ENCODE measurements at places on chromosomes 3 and 15.
A peak's percentile ranks its signal among the peaks of the same experiment; 100 is the strongest.

GRCh38 chr15:100919481-100920405 lies 586 bp downstream of the LRRK1 start:
- DNase-seq = peak; percentile 65

GRCh38 chr3:87047852-87048251 lies 56.9 kb upstream of the VGLL3 start:
- DNase-seq = no peak

DNA sequence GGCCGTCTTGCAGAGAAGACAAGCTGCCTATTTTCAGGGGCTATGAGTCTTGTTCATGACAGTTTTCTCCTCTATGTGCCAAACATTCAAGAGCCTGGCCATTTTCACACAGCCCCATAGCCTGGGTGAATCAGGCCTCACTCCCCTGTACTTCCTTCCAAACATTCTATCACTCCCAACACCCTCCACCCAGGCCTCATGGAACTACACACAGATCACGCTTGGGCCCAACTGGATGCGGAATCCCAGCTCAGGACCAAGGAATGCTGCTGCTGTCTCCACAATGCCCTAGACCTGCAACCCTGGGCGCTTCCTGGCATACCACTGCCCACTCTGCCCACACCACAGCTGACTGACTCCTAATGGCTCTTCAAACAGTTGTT lies 39.4 kb upstream of the PCSK6 start:
- DNase-seq = no peak

- DNase-seq = no peak
Measured at GRCh38 chr15:62914461-62915079, 128.0 kb upstream of the TPM1 start.

- DNase-seq = no peak
Measured at GRCh38 chr3:140085001-140085400, 150.0 kb downstream of the CLSTN2 start.

- DNase-seq = no peak
Measured at GRCh38 chr15:76678766-76679165, 226.4 kb downstream of the SCAPER start.

- no peak for DNase-seq
Measured at GRCh38 chr3:55144015-55144673, 216.3 kb upstream of the LRTM1 start.

DNA sequence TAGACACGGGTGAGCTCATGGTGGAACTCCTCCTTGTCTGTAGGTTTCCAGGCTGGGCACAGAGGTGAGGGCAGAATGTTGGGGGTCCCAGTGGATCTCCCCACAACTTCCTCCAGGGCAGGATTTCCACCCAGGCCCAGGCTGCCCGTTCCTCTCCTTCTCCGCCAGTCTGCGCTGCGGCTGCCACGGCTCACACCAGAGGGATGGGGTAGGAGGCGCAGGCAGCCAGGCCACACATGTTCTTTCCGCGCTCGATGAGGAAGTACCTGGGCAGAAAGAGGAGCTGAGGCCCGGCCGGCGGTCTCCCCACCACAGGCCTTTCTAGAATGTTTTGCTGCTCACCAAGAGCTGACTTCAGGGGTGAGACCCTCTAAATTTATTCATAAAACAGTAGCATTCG lies 22.9 kb downstream of the CTSH start:
- DNase-seq = no peak

- DNase-seq = no peak
Measured at GRCh38 chr15:80328496-80328895, 75.7 kb upstream of the ARNT2 start.

- DNase-seq = no peak
Measured at GRCh38 chr15:70200511-70201424, 103.1 kb upstream of the TLE3 start.

DNA sequence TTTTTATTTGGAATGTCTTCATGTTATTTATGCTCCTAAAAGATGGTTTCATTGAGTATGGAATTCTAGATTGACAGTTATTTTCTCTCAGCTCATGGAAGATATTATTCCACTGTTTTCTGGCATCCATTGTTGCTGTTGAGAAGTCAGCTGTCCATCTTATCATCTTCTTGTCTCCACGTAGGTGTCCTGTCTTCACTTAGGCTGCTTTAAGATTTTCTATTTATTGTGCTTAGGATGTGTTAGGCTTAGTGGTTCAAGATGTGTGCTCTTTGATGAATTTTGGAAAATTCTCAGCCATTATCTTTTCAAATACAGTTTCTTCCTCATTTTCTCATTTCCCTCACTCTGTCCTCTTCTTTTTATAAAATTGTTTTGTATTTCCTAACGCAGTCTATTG lies 52.0 kb downstream of the SNRK start:
- no peak for DNase-seq

DNA sequence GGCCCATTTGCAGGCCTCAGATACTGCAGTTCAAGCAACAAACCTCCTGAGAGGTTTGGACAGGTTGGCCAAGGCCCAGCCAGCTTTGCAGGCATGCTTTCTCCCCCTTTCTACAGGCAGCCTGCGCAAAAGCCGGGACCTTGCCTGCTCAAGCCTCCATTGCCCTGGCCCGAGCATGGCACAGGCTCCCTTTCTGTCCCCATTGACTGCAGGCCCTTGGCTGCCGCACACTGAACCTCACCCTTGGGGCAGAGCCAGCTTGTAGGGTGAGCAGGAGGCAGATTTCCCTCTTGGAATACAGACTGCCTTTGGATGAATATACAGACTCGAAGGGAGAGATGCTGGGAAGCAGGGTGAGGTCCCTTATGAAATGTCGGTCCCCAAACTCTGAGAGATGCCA lies 461.7 kb upstream of the PROK2 start:
- no peak for DNase-seq

- no peak for DNase-seq
Measured at GRCh38 chr3:43465109-43465508, 156.7 kb downstream of the ANO10 start.

DNA sequence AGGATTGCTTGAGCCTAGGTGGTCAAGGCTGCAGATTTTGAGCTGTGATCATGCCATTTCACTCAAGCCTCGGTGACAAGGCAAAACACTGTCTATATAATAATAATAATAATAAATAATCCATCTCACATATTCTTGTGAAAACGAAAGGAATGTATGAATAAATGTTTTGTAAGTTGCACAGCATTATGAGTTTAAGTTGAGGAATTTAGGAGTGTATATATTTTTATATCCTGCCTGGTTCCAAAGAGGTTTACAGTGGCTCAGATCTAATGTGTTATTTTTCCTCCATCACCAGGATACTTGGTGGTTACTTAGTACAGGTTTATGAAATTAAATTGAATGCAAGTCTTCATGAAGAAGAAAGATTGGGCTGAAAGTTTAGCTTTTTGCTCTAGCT lies 77.2 kb downstream of the ATG7 start:
- no peak for DNase-seq

- DNase-seq = no peak
Measured at GRCh38 chr3:186882881-186883685, 40.6 kb downstream of the ADIPOQ start.

- DNase-seq = peak; percentile 79
Measured at GRCh38 chr15:75112848-75113492, 88.7 kb upstream of the C15orf39 start.

DNA sequence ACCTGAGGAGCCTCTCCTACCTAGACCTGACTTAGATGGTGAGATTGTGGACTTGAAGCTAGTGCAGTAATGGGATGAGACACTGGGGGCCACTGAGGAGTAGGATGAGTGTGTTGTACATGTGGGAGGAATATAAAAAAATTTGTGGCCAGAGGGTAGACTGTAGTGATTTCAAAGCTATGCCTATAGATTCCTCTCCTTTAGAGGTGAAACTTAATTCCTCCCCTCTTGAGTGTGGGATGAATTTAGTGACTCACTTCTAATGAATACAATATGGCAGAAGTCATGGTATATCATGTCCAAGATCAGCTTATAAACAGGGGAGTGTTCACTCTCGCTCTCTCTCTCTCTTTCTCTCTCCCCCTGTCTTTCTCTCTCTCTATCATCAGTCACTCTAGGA lies 6.7 kb downstream of the ZNF860 start:
- no peak for DNase-seq

GRCh38 chr3:54691289-54691771 lies 236.5 kb downstream of the LRTM1 start:
- no peak for DNase-seq

GRCh38 chr15:29130951-29131839 lies 138.4 kb downstream of the NSMCE3 start:
- DNase-seq = no peak

DNA sequence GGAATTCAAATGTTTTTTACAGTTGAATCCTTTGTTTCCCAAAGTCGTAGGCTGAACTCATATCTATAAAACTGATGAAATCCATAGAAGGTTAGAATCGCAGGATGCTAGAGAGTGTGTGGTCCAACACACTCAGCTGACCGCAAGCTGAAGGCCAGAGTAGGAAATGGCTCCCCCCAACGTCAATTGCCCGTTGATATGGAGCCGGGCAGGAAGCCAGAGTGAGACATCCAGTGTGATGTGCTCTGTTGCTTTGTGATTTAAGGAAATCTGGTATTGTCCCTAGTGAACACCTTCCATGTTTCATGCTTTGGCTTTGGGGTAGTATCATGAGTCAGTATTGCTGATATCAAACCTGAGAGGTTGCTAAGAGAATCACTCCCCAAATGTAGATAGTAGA lies 5.8 kb upstream of the MEX3B start:
- no peak for DNase-seq

GRCh38 chr3:156536524-156537316 lies 18.2 kb downstream of the SSR3 start:
- no peak for DNase-seq

DNA sequence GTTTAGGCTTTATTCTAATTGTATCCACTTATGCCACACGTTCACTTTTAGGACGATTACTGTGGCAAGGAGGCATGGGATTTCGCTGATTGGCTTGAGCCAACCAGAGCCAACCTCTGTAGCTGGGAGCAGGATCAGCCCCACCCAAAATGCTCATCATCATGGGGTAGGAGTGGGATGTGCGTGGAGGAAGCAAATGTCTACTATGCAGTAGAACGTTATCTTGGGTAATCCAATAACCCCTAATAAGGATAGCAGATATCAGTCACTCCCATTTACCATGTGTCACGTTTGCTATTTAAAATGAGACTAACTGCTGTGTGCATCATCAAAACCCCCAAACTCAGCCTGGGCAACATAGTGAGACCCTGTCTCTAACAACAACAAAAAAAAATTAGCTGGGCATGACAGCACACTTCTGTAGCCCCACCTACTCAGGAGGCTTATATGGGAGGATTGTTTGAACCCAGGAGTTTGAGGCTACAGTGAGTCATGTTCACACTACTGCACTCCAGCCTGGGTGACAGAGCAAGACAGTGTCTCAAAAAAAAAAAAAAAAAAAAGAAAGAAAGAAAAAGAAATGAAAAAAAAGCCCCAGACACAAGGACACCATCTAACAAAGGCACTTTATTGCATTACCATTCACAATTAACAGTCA lies 17.8 kb upstream of the ITGB5 start:
- DNase-seq = no peak

GRCh38 chr3:56926947-56927282 lies 125.2 kb upstream of the ARHGEF3 start:
- no peak for DNase-seq

DNA sequence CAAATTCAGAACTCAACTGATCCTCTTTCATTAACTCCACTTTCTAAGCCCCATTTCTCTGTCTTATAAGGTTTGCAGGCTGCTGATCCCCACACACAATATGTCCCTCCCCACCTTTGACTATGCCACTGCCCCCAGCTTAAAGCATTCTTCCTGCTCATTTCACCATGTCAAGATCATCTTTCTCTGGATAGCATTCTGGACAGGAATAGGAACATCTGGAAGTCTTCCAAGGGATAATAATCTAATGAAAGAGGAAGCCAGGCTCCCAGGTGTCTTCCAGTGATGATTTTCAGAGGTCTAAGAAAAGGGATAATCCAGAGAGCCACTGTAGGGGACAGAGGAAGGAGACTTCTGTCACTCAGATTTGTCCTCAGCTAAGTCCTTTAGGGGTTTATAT lies 54.6 kb upstream of the GALNT15 start:
- DNase-seq = no peak

GRCh38 chr3:48678056-48678455 lies 7.7 kb downstream of the NCKIPSD start:
- DNase-seq = no peak

DNA sequence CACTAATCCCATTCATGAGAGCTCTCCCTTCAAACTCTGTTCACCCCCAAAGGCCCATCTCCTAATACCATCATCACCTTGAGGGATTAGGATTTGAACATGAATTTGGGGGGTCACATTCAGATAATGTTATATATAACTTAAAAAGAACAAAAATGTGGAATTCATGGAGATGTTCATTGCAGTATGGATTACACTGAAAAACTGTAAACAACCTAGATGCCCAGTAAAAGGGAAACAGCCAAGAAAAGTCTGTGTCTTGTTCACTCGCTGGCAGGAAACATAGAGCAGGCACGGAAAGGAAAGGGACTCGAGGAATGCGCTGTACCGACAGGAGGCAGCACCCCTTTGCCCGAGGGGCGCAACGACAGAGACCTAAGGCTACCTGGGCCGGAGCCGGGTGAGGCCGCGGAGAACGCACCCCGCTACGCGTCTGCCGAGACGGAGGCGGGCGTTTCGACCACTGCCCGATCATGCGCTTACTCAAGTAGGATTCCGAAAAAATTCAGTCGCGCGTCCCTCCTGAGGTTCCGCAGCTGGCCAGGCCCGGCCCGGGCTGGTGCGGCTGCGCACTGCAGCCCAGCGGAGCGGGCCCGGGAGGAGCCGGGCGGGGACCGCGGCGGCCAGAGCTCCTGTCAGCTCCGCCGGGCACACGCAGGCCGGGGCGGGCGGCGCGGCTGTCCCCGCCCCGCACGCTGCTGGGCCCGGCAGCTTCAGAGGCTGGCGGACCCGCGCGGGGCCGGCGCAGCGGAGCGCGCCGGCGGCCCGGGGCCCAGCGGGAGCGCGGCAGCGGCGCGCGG lies 862 bp upstream of the MAN2A2 start:
- DNase-seq = peak; percentile 97

DNA sequence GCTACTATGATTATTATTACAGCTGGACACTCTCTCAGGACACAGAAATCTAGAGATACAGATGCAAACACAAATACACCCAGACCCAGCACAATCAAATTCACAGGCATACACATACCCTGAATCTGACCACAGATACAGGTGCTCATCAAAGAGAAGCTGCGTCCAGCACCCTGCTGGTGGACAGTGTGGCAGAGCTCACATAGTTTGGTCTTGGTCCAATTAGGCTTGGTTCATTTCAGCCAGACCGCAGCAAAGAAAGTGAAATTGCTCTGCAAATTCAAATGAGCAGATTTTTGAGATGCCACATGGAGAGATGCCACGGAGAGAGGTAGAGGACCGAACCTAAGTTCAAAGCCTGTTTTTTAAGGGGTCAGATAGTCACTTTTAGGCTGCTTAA lies 55.6 kb downstream of the ANAPC13 start:
- no peak for DNase-seq

DNA sequence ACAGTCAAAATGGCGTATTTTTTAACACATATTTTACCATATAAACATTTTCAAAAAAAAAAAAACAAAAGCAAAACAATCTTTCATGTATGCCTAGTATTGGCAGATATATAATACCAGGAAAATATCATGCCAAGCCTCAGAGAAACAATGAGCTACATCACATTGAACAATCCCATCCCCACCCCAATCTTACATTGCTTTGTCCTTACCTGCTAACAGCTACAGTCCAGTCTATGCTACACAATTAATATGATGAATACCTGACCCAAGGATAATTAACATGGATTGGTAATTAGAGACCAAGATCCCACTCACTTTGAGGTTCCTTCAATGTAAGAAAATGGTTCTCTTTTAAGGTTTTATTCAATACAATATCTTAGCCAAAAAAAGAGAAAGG lies 7.6 kb upstream of the SATB1 start:
- DNase-seq = no peak

- DNase-seq = no peak
Measured at GRCh38 chr3:140004271-140004670, 69.3 kb downstream of the CLSTN2 start.
